ENCODE measurements at places on chromosomes 2 and 18.

DNA sequence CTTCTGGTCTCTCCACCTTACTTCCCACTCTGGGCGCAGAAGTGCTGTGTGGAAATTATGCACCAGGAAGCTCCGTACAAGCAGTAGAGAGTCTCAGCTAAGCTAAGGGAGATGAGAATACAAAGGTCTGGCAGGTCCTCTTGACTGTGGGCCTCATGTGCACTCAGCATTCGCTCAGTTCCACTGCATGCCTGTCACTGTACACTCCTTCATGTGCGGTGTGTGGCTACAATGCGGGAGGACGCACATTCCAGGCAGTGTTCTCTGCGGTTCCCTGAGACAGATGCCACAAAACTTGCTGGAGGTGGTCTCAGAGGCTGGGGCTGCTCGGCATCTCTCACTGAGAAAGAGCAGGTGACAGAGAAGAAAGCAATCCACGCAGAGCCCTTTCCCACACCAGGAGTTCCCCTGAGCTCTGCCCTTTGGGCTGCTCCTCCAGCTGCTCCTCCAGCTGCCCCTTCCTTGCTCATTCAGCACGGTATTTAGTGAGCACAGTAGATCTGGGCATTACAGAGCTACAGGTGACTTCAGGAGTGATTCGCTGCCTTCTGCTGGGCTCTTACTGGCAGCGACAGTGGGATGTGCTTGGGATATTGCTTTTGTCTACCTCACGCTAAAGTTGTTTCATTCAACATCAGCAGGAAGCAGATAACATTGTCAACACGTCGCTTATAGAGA lies 176.6 kb downstream of the SH3RF3 start:
- no peak for DNase-seq

DNA sequence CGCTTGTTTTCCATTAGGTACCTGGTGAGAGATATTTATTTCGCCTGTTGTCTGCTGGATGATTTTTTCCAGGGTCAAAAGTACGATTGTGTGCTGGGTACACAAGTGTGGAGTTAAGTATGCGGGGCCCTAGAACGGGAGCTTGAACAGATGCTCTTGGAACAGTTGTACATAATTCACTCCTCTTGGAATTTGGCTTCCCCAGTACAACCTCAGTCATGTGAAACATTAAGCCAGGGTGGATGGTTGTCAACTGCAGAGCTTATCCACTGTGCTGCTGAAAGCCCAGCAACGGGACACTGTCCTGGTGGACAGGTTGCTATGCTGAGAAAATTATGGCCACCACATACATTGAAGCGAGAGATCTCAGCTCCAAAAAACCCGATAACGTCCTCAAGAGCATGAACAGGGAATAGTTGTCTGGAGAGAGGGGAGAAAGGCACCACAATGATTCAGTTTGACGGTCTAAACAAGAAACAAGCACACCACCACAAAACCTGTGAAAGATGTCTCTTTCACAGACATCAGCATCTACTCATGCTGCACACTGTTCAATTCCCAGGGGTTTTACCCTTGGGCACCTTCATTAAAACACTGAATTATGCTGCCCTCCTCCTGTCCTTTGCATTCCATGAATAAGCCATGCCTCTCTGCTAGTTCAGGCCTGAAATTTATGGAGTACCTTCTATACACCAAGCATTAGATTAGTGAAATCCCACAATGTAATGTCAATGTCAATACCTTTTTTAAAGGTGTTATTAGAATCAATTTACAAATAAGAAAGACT lies 176.8 kb upstream of the TRIB2 start:
- no peak for DNase-seq

DNA sequence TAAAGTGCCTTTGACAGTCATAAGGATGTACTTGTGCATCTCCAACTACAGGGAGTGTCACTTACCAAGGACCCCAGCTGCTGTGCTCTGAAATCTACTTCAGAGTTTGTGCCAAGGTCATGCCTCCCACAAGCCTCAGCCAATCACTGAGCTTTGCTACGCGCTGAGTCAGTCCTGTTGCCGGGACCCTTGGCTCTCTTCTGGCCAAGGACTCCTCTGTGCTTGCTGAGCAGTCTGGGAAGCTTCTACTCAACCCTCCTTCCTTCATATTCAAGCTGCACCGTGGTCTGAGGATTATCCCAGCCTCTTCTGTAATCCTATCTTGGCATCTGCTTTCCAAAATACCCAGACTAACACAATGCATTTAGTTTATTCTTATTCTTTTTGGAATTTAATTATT lies 398.9 kb upstream of the FANCL start:
- no peak for DNase-seq

DNA sequence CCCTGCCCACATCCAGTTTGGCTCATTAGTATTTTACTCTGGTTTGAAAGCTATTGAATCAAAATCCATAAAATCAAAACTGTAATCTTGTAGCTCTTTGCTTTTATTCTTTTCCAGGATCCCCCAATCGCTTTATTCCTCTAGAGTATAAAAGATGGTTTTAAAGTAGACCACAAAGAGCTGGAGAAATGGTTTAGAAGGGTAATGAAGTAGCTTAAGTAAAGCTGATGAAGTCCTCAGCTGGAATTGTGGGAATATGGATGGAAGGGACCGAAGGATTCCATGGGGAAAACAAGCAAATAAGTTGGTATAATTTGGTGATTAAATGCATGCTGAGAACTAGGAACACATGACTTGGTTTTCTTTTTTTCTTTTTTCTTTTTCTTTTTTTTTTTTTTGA lies 12.3 kb downstream of the ARHGAP28 start:
- DNase-seq: no peak

- DNase-seq: no peak
These were observed 98.7 kb downstream of the PLA2R1 start for GRCh38 chr2:159963700-159964099.

DNA sequence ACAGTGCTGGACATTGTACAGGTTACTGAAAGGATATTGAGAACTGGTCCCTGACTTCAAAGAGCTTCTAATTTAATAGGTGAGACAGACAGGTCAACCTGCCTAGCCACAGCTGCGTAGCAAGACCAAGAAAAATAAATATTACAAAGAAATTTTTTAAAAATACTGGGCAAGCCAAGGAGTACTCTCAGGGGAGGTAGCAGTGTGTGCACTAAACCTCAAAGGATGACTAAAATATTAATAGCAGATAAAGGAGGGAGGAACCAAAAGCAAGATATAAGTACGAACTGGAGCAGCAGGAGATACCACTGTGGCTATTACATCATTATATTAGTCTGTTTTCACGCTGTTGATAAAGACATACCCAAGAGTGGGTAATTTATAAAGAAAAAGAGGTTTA lies 14.9 kb downstream of the SCG2 start:
- DNase-seq: no peak

DNA sequence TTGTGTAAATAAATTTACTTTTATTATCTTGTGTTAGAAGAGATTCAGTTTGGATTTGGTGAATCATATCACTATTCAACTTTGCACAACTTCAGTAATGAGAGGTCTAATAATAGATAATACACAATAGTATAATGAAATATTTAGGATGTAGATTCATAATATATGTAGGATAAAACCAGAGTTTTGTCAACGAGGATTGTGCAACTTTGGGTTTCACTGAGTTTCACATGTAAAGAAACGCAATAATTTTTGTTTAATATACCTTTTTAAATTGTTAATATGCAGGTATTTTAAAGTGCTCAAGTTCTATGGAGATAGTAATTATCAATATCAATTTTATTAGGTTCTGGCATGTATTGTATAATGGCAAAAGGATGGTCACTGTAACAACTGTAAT lies 5.3 kb downstream of the CALCRL start:
- DNase-seq: no peak

DNA sequence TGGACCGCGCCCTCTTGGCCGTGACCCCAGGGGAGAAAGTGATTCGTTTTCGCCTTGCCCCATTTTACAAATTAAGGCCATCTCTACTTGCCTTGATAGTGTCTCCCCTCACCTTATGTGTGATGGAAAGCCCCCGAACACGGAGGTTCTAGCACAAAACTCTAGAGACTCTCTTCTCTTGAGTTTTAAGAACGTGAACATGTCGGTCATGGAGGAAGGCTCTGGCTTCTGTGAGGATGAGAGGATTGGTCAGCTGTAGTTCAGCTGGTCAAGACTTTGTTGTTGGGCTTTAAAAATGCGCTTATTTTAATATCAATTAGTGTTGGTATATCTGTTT lies 828 bp downstream of the DYNC1I2 start:
- DNase-seq: peak; percentile 9

GRCh38 chr2:163665051-163665450 lies 70.8 kb downstream of the FIGN start:
- no peak for DNase-seq

DNA sequence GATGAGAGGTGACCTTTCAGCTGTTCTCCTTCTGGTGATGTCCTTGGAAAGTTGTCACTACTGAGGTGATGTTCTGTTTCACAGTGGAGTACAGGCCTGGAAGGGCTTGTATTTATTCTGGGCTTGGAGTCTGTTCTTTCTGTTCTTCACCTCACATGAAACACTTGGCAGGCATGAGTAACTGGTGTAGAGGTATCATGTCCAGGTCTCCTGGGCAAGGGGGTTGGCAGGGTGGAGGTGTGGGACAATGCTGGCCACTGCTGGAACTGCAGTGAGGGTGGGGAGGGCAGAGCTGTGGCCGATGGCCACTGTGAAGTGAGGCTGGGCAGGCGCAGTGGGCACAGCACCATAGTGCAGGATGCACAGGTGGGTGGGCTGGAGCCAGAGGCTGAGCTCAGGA lies 35.4 kb downstream of the PLEKHB2 start:
- no peak for DNase-seq
